ENCODE measurements at places on chromosomes 11 and 22.

- peak; percentile 17 for DNase-seq
Measured at GRCh38 chr11:12331239-12331874, 46.0 kb upstream of the PARVA start.

DNA sequence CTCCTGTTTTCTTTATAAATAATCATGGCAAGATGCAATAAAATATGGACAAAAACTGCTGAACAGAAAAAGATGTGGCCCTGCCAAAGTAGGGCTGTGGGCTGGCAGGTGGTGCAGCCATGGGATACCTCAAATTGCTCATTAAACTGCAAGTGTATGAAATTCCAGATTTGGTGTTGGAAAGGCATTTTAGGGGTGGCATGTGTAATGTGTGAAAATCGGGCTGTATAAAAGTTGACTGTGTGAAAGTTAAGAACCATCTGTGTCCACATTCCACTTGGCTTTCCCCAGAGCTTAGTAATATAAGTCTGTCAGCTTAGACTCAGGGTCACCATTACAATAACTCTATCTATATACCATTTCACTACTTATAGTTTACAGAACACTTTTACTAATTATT lies 34.8 kb upstream of the FZD4 start:
- DNase-seq = no peak

DNA sequence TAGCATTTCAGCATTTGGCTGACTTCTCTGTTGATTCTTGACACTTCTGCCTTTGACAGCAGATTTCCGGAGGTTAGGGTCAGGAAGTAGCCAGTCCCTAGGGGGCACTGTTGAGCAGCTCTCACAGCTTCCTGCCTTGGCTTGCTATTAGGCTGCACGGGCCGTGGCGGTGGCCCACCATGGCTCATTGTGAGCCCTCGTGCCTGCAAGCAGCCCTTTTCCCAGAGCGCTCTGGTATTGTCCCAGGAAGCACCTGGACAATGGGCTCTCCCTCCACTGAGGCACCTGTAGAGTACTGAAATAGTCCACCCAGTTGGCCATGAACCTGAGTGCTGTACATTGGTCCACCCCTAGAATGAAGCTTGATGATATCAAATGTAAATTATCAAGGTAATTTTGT lies 100.2 kb upstream of the GAL start:
- peak; percentile 27 for DNase-seq

GRCh38 chr11:101860696-101861427 lies 53.9 kb upstream of the CEP126 start:
- DNase-seq = no peak

- DNase-seq = no peak
Measured at GRCh38 chr11:64859542-64860414, 15.3 kb upstream of the CDC42BPG start.

Data from CMK (cell line).